NB4 (cell line): ENCODE measurements at places on chromosomes 7 and 10.
A peak's percentile ranks its signal among the peaks of the same experiment; 100 is the strongest.

- DNase-seq = no peak
These were observed 141.2 kb downstream of the LYZL1 start for GRCh38 chr10:29430101-29430500.

DNA sequence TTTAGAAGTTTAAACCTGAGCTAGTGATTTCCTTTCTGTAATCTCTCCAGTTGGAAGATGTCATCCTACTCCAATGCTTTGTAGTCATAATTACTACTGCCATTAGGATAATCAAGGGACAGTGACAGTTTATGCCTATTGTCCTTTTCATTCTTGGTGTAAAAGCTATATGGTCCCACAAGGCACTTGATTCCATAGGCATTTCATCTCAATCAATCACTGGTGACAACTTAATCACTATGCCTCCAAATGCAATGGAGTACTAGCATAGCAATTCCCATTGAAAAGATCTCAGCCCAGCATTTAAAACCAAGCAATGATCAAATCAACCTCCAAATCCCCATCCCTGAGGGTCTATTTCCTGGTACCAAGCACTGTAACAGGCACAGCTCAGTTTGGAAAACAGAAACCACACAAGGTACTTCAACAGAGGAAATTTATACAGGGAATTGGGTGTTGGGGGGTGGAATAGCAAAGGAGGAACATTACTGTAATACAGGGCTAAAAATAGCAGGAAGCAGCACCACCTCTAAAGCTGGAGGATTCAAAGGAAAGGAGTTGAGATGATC lies 51.0 kb downstream of the FHIP2A start:
- no peak for DNase-seq

DNA sequence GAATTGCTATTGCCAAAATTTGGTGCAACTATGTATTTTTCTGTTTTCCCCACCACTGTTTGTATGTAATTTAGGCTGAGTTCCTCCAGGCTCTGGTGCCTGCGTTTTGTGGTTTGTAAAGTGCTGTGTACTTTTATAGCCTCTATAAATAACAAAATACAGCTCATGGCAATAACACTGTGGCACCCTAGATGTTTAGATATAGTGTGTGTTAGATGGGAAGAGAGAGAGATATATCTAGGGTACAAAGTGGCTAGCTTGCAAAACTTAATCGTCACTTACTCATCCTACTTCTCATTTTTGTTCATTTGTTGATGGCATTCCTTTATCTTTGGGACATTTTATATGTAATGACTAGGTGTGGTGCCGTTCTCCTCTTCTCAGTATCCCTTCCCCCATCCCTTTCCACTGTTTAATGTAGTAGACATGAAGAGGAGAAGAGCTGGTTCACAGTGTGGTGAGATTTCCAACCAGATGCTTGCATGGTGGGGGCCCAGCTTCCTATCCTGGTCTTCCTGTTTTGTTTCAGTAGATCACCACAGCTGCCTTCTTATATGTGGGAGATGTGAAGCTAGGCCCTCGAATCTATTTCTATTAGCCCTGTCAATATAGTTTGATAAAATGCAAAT lies 115.0 kb downstream of the SND1 start:
- no peak for DNase-seq

DNA sequence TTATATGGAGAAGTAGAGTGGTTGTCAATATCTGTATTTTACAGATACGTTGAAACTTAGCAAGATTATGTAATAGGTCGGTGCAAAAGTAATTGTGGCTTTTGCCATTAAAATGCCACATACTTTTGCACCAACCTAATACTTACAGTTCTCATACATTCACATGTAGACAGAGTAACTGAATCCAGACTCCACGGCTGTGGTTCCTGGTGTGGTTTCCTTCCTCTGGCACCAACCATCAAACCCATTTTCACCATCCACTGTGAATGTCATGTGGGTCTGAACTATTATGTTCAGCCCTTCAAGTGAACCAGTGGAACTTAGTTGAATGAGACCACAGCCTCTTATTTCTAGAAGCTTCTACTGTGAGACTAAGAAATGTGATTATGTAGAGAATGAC lies 31.5 kb upstream of the SLIT1 start:
- DNase-seq = peak; percentile 70

- DNase-seq = peak; percentile 31
These were observed 4.0 kb upstream of the PLXNA4 start for GRCh38 chr7:132580277-132580676.
